ENCODE measurements at places on chromosomes 7 and 10.

DNA sequence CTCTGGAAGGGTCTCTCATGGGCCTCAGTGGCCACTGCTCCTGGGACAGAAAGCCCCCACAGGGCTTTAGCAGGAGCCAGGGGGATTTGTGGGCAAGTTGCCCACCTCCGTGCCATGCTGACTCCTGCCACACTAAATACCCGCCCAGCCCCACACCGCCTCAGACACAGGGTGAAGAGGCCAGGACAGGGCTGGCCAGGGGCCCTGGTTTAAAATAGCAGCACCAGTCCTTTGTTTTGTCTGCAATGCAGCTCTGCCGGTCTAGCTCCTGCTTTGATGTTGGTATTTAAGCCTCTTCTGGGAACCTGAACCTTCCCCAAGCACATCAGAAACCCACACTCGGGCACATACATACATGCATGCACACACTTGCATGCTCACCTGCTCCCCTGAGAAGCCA, 14.4 kb upstream of the TNRC18 start:
- DNase-seq: no peak

GRCh38 chr7:50068850-50069551, 24.0 kb downstream of the ZPBP start:
- DNase-seq: no peak

DNA sequence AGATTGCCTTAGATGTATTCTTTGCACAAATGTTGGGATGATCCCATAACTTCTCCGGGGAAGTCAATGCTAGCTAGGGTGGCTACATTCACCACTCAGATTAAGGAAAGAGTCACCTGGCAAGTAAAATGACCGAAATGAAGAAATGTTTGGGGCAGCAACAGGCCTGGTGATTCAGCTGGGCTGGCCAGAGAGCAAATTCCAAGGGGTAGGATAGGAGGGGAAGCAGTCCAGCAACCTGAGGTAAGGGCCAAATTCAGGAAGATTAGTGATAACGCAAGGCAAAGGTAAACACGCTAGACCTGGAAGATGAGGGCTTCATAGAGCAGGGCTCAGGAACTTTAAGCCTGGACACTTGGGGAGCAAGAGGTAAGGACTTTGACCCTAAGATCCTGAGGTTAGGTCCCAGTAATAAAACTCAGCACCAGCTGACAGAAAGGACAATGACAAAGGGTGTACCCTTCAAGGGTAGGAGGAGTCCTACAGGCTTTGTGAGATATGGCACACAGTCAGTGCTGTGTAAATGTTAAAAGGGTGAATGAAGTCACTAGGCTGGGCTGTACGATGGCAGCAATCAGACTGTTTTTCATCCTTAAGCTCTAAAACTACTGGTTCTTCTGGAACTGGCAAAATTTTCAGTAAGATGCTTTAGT, 22.7 kb upstream of the SMNDC1 start:
- no peak for DNase-seq

DNA sequence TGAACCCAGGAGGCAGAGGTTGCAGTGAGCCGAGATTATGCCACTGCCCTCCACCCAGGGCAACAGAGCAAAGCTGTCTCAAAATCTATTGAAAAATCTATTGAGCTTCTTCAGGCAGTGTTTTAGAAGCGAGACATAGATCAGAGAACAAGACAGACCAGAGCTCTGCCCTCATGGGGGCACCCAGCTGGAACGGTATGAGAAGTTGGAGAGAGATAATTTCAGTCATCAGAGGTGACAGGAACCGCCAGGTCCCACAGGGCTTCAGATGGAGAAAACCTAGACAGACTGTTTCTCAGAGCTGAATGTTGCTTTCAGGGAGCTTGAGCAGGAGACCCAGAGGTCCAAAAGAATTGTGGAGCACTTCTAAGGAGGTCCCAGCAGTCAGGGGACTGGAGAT, 14.2 kb upstream of the GTF2IRD1 start:
- no peak for DNase-seq

GRCh38 chr10:69721690-69722310, 79.9 kb upstream of the COL13A1 start:
- DNase-seq: no peak

- no peak for DNase-seq
Observed at GRCh38 chr10:31582365-31583052, 263.5 kb downstream of the ZEB1 start.

- DNase-seq: no peak
Observed at GRCh38 chr10:132932461-132933307, 9.7 kb downstream of the CFAP46 start.

- DNase-seq: no peak
Observed at GRCh38 chr10:35341521-35341920, 5.2 kb downstream of the CCNY start.

DNA sequence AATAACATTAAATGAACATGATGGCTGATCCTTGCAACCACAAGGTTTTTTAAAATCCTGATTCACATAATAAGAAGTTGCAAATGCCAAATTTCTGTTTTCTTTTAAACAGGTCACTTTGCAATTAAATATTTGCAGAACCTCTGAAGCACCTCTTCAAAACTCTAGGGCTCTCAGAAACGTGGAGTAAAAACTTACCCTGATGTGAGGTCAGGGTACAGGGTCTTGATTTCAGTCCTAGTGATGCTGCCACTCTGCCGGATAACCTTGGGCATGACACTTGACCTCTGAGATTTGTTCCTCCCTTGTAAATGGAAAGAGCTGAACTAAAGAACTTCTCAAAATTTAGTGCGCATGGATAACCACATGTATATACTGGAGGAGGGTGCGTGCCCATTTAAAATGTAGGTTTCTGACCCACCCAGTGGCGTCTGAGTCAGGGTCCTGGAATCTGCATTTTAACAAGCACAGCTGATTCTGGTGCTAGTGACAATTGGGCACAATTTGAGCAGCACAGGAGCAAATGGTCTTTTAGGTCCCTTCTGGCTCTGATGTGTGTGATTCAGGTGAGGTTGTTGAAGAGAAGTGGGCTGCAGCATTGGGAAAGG, 35.5 kb upstream of the TNPO3 start:
- no peak for DNase-seq

All from NCI-H1092 (cell line).